ENCODE measurements at places on chromosomes 1 and 21. TPM values are rescaled to one million over a fixed set of nuclear protein-coding genes. Genes with fewer than 3 reads are reported as not detected.

DNA sequence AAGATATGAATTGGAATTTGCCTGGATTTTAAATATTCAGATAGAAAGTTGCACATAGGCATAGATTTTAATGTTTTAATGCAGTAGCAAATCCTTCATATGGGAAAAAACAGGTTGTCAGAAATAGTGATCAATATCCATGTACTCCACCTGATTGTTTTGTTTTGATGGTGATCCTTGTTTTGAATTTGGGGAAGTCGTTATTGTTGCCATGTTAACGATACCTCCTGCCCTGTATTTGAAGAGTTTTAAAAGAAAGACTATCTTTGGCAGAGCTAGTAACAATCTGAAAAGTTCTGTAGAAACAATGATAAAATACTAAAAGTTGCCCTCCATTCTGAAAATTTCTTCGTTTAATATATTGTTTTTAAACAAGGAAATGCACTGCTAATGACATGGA is 1.1 kb downstream of the CEP350 start:
- no peak for DNase-seq

The VASH2 gene
- 1.8 TPM for total RNA-seq

The UHMK1 gene
- 56.3 TPM for total RNA-seq

The EMC1 gene
- 54.0 TPM for total RNA-seq

- no peak for DNase-seq
Observed at GRCh38 chr1:104761961-104762570, 1012.4 kb downstream of the AMY1C start.

GRCh38 chr21:28949318-28949717 is 43.4 kb downstream of the LTN1 start:
- no peak for DNase-seq

The S100A5 gene
- total RNA-seq: 2.4 TPM

DNA sequence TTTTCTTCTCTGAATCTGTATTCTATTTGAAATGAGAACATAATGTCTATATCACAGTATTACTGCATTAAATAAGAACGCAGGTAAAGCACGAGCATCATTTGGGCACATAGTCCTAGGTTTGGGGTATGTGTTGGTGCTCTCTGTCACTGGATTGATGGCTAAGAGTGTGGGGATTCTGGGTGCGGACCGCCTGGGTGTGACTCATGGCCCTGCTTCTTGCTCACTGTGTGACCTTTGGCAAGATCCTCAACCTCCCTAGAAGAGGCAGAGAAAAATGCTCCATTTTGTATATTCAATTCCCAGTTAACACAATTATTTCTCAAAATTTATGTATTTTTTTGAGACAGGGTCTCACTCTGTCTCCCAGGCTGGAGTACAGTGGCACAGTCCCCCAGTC is 99.7 kb downstream of the LAMC2 start:
- no peak for DNase-seq

GRCh38 chr1:173043253-173043652 is 7.5 kb downstream of the TNFSF18 start:
- no peak for DNase-seq

The SOX13 gene
- total RNA-seq: 0.71 TPM

- no peak for DNase-seq
Observed at GRCh38 chr1:85135392-85135798, 65.4 kb downstream of the SYDE2 start.

The AMY1A gene
- not detected for total RNA-seq

The KIF2C gene
- total RNA-seq: 82.7 TPM

GRCh38 chr1:229645324-229645993 is 19.4 kb downstream of the URB2 start:
- DNase-seq: no peak

DNA sequence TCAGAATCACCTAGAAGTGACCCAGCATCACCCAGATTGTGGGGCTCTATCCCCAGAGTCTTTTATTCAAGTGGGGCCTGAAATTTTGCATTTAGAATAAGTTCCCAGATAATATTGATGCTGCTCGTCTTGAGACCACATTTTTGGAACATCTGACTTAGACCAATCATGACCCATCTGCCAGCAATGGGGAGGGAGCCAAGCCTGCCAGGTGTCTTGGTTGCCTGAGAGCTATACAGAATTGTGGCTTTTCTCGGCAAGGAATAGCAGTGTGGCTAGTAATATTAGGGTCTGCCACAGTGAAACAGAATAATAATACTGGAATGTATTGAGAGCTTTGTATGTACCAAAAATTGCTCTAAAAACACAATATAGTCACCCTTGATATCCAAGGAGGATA is 31.1 kb upstream of the RGS8 start:
- DNase-seq: no peak

DNA sequence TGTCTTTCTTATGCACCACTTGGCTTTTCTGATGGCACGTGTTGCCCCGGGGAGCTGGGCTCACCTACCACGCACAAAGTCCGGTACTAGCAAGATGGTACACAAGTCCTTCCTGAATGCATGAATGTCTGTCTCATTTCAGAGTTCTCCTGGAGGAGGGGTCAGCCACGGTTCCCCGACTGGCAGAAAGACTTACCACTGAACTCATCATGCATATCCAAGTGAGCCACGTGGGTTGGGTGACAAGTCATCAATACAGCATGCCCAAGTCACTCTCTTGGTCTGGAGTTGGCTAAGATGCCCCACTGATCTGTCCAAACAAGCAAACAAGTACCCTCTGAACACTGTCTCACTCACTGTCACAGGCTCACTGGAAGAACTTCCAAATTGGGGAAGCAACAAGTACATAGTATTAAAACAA is 28.6 kb upstream of the MX1 start:
- no peak for DNase-seq

DNA sequence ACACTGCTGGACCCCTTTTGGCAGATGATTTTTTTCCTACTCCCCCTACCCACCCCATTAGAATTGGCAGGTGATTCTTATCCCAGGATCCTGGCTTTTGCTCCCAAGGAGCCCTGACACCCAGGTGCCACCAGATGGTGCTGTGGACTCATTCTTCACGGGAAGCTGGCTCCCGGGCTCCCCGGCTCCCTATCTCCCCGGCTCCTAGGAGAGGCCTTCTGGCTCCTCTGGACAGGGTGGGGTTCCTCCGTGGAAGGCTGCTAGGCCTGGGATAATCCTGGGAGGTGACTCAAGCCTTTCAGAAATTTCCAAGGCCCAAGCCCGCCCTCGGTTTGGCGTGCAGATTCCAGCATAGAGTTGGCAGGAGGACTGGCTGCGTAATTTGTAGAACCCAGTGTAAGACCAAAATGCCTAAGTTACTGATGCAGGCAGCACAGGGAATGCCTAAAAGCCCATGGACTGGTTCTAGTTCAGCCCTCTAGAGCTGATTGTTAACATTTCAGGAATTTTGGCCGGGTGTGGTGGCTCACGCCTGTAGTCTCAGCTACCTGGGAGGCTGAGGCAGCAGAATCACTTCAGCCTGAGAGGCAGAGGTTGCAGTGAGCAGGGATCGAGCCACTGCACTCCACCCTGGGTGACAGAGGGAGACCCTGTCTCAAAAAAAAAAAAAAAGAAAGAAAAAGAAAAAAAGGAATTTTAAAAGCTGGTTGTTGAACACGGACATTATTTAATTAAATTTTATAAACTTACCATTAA is 6.8 kb upstream of the BSDC1 start:
- peak; percentile 37 for DNase-seq

DNA sequence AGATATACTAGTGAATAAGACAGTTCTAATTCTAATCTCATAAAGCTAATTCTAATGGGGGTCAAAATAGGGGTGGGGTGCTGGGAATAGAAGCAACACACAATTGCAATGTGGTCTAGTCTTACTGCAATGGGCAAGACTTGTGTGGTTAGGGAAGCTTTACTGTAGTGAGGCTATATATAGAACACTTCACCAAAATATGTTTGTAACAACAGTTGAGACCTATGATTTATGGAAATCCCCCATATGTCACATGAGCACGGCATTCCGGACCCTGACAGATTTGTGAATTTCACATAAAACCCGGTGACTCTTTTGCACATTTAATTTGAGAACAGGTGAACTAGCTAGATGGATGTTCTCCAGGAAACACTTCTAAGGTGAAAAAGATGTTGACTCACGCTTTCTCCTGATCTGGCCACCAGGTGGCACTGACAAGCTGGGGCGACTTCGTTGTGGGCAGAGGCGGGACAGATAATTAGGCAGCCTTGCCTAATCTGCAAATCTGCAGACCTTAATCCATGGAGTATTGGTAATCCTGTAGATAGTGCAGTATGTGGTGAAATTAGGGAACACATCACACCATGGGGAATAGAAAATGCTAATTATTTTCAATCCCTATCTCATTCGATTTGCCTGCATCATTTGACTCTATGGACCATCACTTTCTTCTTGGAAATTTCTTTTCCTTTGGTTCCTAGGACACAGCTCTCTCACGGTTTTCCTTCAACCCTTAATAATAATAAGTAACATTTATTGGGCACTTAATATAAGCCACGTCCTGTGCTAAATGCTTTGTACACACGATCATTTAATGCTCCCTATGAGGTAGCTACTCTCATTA is 37.7 kb downstream of the KIAA0040 start:
- peak; percentile 59 for DNase-seq

GRCh38 chr1:85660541-85660940 is 47.7 kb downstream of the ZNHIT6 start:
- DNase-seq: no peak

The OVAAL gene
- not detected for total RNA-seq

- no peak for DNase-seq
Observed at GRCh38 chr1:70415882-70416281, 4.8 kb downstream of the CTH start.

The KRTAP7-1 gene
- total RNA-seq: not detected

The SYCP1 gene
- total RNA-seq: not detected

The LCE2A gene
- total RNA-seq: not detected

The SELP gene
- total RNA-seq: 0.16 TPM

The AIM2 gene
- total RNA-seq: 101 TPM

The EYA3 gene
- total RNA-seq: 30.9 TPM

The ARL8A gene
- total RNA-seq: 57.9 TPM

DNA sequence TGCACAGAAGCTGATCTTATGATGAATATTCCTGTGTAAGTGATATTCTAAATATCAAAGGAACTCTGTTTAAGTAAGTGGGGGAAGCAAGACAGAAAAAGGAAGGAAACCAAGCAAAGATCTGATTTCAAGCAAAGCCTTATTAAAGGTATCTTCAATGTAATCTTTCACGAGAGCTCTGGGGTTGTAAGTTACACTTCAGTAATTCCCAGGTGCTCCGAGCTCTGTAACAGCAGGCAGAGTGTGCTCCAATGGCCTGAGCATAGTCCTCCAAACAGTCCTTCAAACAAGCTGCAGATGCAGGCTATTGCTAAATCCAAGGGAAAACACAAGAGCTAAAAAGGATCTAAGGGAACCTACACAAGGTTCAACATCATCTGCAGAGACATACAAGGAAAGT is 949.7 kb upstream of the TMPRSS15 start:
- DNase-seq: no peak

DNA sequence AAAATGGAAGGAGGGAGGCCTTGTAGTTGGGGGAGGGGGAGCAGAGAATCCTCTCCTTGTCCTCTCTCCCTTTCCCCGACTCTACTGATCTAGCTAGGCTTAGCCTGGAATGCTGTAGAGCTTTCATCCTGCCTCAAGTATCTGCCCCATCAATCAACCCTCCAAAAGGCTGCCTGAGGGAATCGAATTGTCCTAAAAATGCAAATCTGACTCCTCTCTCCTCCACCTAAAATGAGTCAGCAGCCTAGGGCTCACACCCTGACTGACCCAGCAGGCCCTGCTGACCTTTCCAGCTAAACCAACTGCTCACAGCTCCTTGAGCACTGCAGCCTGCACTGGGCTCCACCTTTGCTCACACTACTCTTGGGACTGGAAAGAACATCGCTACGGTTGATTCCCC is 2.8 kb downstream of the HPDL start:
- DNase-seq: no peak

The ADPRS gene
- 33.6 TPM for total RNA-seq

The ESPN gene
- total RNA-seq: 1.0 TPM

GRCh38 chr1:11779715-11780379 is 17.9 kb downstream of the C1orf167 start:
- DNase-seq: no peak

DNA sequence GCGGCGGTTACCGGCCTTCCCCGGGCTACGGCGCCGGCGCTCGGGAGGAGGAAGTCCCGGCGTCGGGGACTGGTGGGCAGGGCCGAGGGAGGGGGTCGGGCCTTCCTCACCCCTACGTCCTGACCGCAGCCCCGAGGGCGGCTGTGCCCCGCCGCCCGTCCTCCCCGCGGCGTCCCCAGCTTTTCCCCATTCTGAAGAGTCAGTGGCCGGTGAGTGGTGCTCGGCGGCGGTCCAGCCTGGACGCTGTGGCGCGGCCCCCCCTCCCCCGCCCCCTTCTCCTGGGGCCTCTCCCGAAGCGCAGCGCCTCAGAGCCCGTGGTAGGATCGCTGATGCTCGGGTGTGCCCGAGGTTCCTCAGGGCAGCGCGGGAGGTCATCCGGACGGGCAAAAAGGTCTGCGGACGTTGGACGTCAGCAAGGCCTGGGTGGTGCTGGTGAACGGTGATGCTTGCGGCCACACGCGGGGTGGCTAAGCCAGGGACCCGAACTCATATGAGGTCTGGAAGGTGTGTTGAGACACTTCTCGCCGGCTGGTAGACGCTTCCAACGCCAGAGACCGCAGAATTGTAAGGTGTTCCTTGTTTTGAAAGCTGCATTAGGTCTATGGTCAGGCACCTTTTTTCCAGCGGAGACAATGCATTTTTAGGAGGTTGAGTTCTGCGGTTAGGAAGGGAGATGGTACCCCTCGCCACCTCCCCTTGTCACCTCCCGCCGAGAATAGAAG is 725 bp downstream of the SLC25A33 start:
- peak; percentile 62 for DNase-seq

The C1orf87 gene
- not detected for total RNA-seq

The PADI4 gene
- not detected for total RNA-seq

GRCh38 chr1:17509363-17509762 is 30.1 kb upstream of the ARHGEF10L start:
- DNase-seq: no peak

GRCh38 chr1:70760154-70760553 is 287.5 kb downstream of the PTGER3 start:
- no peak for DNase-seq

DNA sequence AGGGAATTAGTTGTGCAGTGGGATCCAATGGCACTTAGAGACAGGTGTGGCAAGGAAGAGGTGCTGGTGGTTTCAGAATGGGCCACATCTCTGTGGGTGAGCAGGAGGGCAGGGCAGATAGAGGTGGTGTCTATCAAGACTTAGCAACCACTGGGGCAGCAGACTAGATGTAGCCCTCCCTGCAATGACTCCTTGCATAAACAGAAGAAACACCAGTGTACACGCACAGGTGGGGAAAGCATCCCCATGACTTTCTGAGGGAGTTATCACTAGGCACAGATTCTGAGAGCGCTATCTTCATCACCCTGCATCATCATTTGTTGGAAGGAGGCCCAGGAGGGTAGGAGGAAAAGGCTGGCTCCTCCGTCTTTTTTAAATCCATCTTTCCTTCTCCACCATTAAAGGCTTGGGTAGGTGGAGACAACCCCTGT is 58.4 kb downstream of the PLXNA2 start:
- DNase-seq: no peak
